ENCODE measurements at places on chromosomes 2 and 18.

- peak; percentile 50 for DNase-seq
These were observed 26.6 kb upstream of the NOTO start for GRCh38 chr2:73175663-73176204.

- DNase-seq, result no peak
These were observed 54.8 kb upstream of the SLC4A10 start for GRCh38 chr2:161569401-161569800.

- DNase-seq, result no peak
These were observed 390.6 kb downstream of the ERBB4 start for GRCh38 chr2:212147921-212148513.

GRCh38 chr2:138373993-138374408 is 127.6 kb upstream of the SPOPL start:
- DNase-seq, result no peak

- no peak for DNase-seq
These were observed 6.0 kb downstream of the NEMP2 start for GRCh38 chr2:190528521-190529001.

GRCh38 chr2:129253461-129253812 is 726.0 kb upstream of the RAB6C start:
- no peak for DNase-seq

- no peak for DNase-seq
These were observed 106.2 kb upstream of the BZW1 start for GRCh38 chr2:200705305-200706041.

DNA sequence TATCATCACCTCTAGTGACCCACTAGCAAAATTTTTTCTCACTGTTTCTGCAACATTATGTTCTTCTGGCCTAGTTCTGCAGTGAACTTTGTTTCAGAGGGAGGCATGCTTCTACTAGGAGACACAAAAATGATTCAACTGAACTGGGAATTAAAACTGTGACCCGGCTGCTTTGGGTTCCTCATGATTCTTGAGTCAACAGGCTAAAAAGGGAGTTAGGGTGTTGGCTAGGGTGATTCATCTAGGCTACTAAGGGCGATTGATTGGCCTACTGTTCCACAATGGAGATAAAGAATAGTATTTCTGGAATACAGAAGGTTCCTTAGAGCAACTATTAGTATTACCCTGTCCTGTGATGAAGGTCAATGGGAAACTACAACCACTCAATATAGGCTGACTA is 179.5 kb downstream of the PPP1R1C start:
- no peak for DNase-seq

GRCh38 chr2:198296665-198297308 is 492.4 kb downstream of the PLCL1 start:
- DNase-seq, result peak; percentile 53

- peak; percentile 86 for DNase-seq
These were observed at the start of the genes HYCC2 and NDUFB3 for GRCh38 chr2:201071479-201072200. Gene HYCC2, minus strand, starts transcription at chr2:201071671. Its CDS starts 47,662 bp downstream, at chr2:201024009. Gene NDUFB3, plus strand, starts transcription at chr2:201072001. Its CDS starts 6,882 bp downstream, at chr2:201078883.

- DNase-seq, result no peak
These were observed 32.3 kb downstream of the ST6GAL2 start for GRCh38 chr2:106853631-106854030.

DNA sequence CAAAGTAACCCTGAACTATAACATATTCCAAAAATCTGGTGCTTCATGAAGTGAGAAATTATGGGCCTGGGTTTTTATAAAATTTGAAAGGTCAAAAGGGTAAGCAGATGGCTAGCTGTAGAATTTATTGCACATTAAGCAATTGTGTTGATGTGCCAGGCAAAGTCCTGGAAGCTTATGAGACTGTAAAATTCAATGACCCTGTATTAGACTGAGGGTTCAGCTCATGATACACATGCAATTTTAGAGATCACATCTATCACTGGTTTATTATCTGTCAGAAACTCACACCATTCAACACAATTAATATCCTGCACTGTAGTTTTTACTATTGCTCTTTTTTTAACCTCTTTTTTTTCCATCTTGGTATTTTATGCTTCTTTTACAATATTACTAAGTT is 1162.6 kb upstream of the SLC39A10 start:
- no peak for DNase-seq

DNA sequence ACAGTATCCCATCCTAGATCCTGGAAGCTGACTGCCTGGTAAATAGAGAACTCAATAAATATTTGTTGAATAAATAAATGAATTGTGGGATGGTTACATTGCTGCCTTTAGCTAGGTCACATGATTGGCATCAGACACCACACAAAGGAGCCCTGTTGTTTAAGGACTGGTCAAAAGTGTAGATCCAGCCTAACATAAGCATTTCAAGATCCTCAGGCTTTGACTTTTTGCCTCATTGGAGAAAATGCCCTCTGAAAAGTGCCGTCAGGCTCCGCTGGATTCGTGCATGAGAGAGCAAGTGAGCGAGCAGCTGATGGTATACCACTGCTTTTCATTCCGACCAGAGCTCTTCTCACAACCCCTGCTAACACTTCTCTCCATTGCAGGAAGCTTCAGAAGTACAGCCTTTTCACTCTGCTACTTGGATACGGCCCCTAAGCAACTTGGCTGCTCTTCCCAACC is 1.3 kb upstream of the ZNF24 start:
- DNase-seq, result no peak

- DNase-seq, result no peak
These were observed 84.5 kb downstream of the ANKRD12 start for GRCh38 chr18:9221040-9221439.

DNA sequence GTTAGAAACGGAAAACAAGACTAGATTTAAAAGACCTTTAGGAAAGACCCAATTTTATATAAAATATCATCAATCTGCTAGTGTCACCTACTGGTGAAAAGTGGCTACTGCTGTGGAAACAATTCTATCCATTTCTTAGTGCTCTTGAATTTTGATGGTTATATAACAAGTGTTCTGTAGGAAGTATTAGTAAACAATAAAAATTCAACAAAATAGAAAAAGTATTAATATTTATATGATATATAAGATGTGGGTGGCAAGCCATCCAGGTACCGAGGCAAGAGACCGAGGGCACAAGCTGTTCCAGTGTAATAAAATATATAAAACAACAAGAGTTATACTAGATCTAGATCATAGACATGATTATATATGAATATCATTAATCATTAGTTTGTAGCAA is 6.2 kb upstream of the TMEM87B start:
- DNase-seq, result peak; percentile 21

GRCh38 chr2:43302182-43302960 is 76.0 kb upstream of the ZFP36L2 start:
- no peak for DNase-seq

DNA sequence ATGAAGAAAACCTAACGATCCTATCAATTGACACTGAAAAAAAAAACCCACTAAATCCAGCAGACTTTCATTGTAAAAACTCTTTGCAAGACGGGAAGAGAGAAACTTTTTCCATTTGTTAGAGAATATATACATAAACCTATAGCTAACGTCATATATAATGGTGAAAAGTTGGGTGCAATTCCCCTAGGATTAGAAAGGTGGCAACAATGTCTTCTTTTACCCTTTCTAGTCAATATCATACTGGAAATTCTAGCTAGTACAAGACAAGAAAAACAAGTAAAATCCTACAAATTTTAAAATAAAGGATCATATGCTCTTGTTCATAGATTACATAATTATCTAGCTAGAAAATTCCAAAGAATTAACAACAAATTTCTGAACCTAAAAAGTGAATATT is 1596.5 kb upstream of the LRRTM1 start:
- DNase-seq, result no peak

DNA sequence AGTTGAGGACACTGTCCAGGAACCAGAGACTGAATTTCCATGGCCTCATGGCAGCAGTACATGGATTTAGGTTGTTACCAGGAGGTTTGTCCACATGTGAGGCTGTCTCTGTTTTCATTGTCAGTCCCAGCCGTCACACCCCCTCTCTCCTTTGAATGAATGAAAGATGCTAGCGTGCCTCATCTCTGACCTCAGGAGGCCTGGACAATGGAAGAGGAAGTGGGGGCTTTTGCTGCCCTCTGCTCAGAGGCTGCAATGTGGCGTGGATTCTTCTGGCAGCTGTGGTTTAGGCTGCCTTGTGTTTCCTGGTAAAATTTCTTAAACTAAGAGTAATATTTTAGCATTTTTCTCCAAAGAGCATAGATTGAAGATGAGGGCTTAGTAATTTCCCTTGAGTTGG is 47.5 kb downstream of the RAB31 start:
- no peak for DNase-seq

GRCh38 chr2:46493971-46494250 is 14.5 kb downstream of the TMEM247 start:
- DNase-seq, result no peak

GRCh38 chr2:104504331-104505073 is 349.4 kb upstream of the POU3F3 start:
- DNase-seq, result no peak

- no peak for DNase-seq
These were observed 340.4 kb upstream of the MMADHC start for GRCh38 chr2:149928011-149928410.

- no peak for DNase-seq
These were observed 3.7 kb upstream of the AFF3 start for GRCh38 chr2:100145893-100146656.

DNA sequence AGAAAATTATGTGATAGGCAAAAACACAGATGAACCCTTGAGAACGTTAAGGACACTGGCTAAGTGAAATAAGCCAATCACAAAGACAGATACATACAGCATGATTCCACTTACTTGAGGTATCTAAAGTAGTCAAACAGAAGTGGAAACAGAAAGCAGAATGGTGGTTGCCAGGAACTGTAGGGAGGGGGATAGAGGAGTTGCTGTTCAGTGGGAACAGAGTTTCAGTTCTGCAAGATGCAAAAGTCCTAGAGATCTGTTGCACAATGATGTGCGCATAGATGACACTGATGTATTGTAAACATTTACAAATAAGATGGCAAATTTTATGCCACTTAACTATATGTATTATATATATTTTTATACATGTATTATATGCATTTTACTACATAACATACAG is 59.7 kb downstream of the POLE4 start:
- DNase-seq, result no peak

- DNase-seq, result no peak
These were observed 2.5 kb downstream of the HTRA2 start for GRCh38 chr2:74532222-74532621.

- no peak for DNase-seq
These were observed at the start of gene CD226 for GRCh38 chr18:69947361-69948133. Gene CD226, minus strand, starts transcription at chr18:69947873. Its CDS starts 467 bp downstream, at chr18:69947406.

GRCh38 chr2:20567159-20567925 is 83.6 kb downstream of the HS1BP3 start:
- no peak for DNase-seq

- DNase-seq, result no peak
These were observed at the start of gene EVX2 for GRCh38 chr2:176083796-176084261. Gene EVX2, minus strand, starts transcription at chr2:176083962. Its CDS starts 186 bp downstream, at chr2:176083776.

GRCh38 chr18:49959176-49959575 is 145.8 kb upstream of the ACAA2 start:
- DNase-seq, result no peak

GRCh38 chr2:237701859-237702390 is 74.5 kb downstream of the LRRFIP1 start:
- no peak for DNase-seq

- DNase-seq, result no peak
These were observed 132.2 kb upstream of the ZFP36L2 start for GRCh38 chr2:43358410-43359201.

GRCh38 chr2:124163840-124164239 is 138.8 kb downstream of the CNTNAP5 start:
- no peak for DNase-seq

DNA sequence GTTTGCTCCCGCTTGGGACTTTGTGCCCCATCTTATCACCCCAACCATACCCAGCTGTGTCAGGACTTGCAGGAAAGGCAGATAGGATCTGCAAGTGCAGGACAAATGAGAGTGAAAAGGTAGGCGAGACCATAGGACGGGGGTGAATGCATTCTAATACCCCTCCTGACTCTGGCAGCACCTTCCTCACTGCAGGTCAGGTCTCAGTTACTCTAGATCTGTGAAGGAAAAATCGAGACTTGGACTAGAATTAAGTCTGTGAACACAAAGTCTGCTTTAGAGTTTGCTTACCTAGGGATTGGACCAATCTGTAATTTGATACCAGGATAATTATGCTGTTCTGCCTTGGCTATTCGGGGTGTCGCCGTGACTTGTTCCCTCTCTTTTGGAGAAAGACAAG is 19.7 kb downstream of the NT5DC4 start:
- DNase-seq, result no peak

GRCh38 chr2:163713534-163714311 is 22.1 kb downstream of the FIGN start:
- DNase-seq, result no peak

DNA sequence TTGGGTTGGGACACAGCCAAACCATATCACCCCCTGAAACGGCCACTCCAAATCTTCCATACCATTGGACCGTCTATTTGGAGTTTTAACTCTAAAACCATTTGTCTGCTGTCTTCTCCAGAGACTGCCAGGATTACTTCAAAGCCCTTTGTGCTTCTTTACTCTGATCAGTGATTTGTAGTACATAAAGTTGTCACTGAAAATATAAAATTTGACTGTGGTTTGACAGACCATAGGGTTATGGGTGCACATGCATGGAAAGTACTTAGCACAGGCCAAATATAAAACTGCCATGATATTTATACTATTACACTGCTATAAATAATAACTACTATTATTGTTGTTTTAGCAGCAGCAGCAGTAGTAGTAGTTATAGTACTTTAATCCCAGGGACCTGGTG is 53.7 kb upstream of the AQP4 start:
- no peak for DNase-seq

DNA sequence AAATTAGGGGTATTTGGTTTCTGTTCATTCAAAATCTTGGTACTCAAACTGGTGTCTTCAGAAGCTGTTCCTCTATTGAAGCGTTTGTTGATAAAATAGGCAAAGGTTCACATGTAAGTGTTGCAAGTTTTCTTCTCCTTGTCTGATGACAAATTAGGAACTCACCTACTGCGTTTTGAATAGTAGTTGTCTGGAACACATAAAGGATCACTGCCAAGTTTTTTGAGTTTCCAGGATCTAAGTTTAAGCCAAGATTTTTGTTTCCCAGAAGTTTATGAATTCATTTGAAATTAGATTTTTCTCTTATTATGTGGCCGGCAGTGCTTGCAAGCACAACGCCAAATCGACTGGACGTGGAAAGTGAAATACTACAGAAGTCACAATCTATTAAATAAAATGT is 85.4 kb downstream of the ARHGEF33 start:
- DNase-seq, result no peak

DNA sequence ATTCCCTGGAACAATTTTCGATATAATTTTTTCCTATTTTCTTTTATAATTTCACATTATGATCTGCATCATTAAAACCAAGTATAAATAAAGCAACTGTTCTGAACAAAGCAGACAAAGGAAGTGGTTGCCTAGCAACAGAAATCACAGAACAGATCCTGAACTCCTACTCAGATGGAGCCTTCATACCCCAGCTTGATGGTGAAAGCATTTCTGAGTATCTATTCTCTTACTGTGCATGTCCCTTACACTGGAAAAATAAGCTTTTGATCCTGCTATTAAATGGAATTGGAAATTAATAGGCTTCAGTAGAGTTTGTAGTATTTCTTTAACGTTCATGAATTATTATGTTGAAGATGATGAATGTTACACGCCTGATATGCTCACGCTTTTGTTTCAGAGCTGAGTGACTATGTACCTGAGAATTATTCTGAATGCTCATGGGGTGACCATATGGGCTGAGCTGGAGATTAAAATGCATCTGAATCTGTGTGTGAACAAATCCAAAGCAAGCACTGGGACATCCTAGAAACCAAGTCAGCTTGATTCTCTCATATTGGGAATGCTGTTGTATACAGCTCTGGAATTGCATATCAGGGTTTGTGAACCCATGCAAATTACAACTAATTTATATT is 254.0 kb downstream of the KCNJ3 start:
- DNase-seq, result no peak

GRCh38 chr2:213863541-213863940 is 547.3 kb upstream of the VWC2L start:
- DNase-seq, result no peak

GRCh38 chr2:45938649-45939511 is 287.4 kb downstream of the PRKCE start:
- DNase-seq, result no peak
